ENCODE measurements at places on chromosomes 1 and 21. TPM values are rescaled to one million over a fixed set of nuclear protein-coding genes. Genes with fewer than 3 reads are reported as not detected.

The S100A14 gene
- not detected for total RNA-seq

GRCh38 chr1:202310746-202311145, 31.0 kb downstream of the UBE2T start:
- DNase-seq, result no peak

GRCh38 chr1:170932236-170932635, 3.1 kb upstream of the MROH9 start:
- no peak for DNase-seq

GRCh38 chr1:223456747-223457146, 63.5 kb downstream of the CCDC185 start:
- no peak for DNase-seq

The CFAP107 gene
- total RNA-seq, result not detected

The RGS13 gene
- 0.60 TPM for total RNA-seq

The PTPN7 gene
- total RNA-seq, result 29.4 TPM

DNA sequence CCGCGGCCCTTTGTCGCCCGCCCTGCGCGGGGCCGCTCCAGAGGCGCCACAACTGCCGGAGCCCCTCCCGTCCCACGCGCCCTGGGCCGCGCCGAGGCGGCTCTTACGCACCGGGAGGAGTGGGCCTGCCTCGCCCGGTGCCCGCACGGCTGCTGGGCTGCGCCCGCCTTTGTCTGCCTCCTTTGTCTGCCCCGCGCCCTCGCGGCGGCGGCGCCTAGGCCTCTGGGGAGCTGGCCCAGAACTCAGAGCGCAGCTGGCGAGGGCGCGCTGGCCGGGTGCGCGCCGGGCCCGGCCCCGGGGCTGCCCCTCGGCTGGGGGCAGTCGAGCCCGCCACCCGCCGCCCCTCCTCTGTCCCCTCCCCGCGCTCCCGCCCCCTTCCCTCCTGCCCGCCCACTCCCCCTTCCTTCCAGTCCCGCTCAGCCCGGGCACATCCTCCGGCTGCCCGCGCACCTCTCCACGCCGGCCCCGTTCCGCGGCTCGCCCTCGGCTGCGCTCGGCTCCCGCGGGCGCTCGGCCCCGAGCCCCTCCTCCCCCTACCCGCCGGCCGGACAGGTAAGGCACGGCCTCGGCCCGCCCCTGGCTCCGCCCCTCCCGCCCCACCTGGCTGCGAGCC, at the start of gene DRAXIN:
Gene DRAXIN, plus strand, starts transcription at position 409 of the 613 bp plus-strand sequence. CDS start 14,549 bp downstream, outside the sequence.
- no peak for DNase-seq

The CDC42 gene
- 324 TPM for total RNA-seq

DNA sequence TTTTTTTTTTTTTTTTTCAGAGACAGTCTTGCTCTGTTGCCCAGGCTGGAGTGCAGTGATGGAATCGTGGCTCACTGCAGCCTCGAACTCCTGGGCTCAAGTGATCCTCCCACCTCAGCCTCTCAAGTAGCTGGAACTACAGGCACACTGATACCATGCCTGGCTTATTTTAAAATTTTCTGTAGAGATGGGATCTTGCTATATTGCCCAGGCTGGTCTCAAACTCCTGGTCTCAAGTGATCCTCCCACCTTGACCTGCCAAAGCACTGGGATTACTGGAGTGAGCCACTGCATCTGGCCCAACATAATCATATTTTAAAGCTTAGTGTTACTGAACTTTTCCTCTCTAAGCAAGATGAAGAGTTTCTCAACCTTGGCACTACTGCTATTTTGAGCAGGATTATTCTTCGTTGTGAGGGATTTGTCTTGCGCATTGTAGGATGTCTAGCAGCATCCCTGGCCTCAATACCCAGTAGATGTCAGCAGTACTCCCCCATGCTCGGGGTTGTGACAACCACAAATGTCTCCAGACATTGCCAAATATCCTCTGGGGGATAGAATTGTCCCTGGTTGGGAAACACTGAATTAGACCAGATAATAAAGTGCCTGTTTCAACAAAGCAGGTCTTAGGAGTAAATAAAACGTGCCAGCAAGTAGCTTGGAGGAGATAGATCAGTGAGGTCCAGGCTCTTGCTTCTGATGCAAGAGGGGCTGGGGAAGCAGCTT, 15.1 kb upstream of the THRAP3 start:
- no peak for DNase-seq

All from activated B cell treated with CpG ODN at 0.5 μM for 24 hours (primary cell).